ENCODE measurements at places on chromosomes 1 and 21. TPM values are rescaled to one million over a fixed set of nuclear protein-coding genes. Genes with fewer than 3 reads are reported as not detected.

The CYP4A22 gene
- not detected for total RNA-seq

The OR10T2 gene
- total RNA-seq: not detected

The KRTAP10-6 gene
- not detected for total RNA-seq

The CD48 gene
- 10.0 TPM for total RNA-seq

DNA sequence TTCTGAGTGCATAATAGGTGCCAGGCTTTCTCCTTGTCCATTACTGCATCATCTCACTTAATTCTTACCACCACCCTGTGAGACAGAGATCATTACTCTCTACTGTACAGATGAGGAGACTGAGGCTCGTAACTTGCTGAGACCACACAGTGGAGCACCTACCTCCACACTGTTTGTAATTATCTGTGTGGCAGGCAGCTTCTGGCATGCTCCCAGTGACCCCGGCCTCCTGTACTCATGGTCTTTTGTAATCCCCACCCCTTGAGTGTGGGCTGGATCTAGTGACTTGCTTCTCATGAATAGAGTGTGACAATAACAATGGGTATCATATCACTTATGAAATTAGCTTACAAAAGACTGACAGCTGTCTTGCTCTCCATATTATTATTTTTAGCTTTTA lies 407.3 kb downstream of the MATN1 start:
- DNase-seq: no peak
- H3K4me1 ChIP-seq: no peaks in the 10 kb centered on the region
- H3K4me3 ChIP-seq: no peak overlapping the region
- H3K36me3 ChIP-seq: no peaks in the 10 kb centered on the region
- no peaks in the 10 kb centered on the region for H3K27me3 ChIP-seq

DNA sequence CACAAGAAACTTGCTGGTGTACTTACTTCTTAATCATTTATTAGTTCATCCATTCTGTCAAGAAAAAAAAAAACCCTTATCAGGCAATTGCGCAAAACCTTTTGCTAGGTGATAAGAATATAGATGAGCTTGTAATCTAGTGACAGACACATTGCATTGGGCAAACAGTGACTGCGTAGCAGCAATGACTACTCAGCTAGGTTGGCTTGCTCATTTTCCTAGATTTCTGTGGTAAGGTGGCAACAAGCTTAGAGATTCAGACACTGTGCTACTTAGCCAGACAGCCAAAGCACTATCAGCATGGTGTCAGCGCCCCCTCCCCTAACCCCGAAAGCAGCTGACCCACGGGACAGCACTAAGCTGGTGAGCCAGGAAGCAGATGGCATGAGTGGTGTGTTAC lies 203.1 kb downstream of the BARHL2 start:
- DNase-seq: no peak
- H3K4me1 ChIP-seq: no peaks in the 10 kb centered on the region
- H3K27me3 ChIP-seq: no peaks in the 10 kb centered on the region
- no peaks in the 10 kb centered on the region for H3K36me3 ChIP-seq
- H3K4me3 ChIP-seq: no peak overlapping the region
- no peak overlapping the region for H3K27ac ChIP-seq

GRCh38 chr1:44542420-44543063 lies 131.7 kb downstream of the TMEM53 start:
- no peak overlapping the region for H3K27ac ChIP-seq
- no peaks in the 10 kb centered on the region for H3K4me1 ChIP-seq
- H3K36me3 ChIP-seq: no peaks in the 10 kb centered on the region
- no peaks in the 10 kb centered on the region for H3K27me3 ChIP-seq

DNA sequence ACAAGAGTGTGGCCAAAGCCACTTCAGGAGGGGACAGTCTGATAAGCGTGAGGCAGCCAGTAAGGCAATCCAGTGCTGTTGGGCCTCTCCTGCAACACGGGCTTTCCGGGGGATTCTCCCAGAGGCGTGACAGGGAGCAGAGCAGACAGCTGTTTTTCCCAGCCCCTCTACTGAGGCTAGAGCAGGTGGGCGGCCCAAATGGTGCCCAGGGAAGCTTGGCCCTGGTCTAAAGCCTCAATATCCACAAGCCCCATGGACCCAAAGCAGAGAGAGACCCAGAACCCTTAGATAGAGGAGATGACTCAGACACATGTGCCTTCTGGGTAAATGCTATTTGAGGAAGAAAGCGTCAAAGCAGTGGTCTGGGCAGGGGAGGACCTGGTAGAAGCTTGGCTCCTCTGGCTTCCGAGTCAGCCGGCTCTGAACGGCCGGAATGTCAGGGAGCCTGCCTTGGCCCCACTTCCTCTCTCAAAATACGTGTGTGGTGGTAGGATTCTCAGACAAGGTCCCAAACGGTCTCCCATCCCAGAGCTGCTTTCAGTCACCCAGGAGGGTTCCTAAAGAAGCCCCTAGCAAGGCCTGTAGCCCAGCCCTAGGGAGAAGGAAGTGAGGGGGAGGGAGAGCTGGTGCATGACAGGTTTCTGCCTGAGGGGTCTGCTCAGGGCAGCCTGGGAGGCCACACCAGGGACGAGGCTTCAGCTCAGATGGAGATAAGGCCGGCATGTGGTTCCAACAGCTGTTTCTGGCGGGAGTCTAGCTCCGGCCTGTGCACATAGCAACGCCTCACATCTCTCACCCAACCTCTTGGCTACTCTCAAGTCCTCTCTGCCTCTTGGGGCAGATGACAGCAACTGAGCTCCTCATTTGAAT lies 28.8 kb downstream of the PIK3C2B start:
- H3K4me3 ChIP-seq: no peak overlapping the region
- H3K4me1 ChIP-seq: peaks cover 13% of the 10 kb centered on the region
- no peak for DNase-seq
- H3K36me3 ChIP-seq: no peaks in the 10 kb centered on the region
- peak overlapping the region; percentile 77 for H3K27ac ChIP-seq

- H3K4me1 ChIP-seq: peaks cover 4% of the 10 kb centered on the region
- no peaks in the 10 kb centered on the region for H3K27me3 ChIP-seq
- peak overlapping the region; percentile 98 for H3K27ac ChIP-seq
- H3K36me3 ChIP-seq: no peaks in the 10 kb centered on the region
- peak overlapping the region; percentile 48 for H3K4me3 ChIP-seq
- DNase-seq: peak; percentile 82
Observed at GRCh38 chr1:41380979-41381691, 19.9 kb downstream of the FOXO6 start.

GRCh38 chr1:174297351-174297750 lies 138.0 kb downstream of the RABGAP1L start:
- no peak overlapping the region for H3K4me3 ChIP-seq
- H3K27me3 ChIP-seq: no peaks in the 10 kb centered on the region
- no peaks in the 10 kb centered on the region for H3K36me3 ChIP-seq
- no peak overlapping the region for H3K27ac ChIP-seq

- H3K4me3 ChIP-seq: peak overlapping the region; percentile 43
- no peaks in the 10 kb centered on the region for H3K27me3 ChIP-seq
- no peaks in the 10 kb centered on the region for H3K4me1 ChIP-seq
- no peaks in the 10 kb centered on the region for H3K36me3 ChIP-seq
- H3K27ac ChIP-seq: peak overlapping the region; percentile 78
Observed at GRCh38 chr1:244651956-244652622, 837 bp upstream of the DESI2 start.

DNA sequence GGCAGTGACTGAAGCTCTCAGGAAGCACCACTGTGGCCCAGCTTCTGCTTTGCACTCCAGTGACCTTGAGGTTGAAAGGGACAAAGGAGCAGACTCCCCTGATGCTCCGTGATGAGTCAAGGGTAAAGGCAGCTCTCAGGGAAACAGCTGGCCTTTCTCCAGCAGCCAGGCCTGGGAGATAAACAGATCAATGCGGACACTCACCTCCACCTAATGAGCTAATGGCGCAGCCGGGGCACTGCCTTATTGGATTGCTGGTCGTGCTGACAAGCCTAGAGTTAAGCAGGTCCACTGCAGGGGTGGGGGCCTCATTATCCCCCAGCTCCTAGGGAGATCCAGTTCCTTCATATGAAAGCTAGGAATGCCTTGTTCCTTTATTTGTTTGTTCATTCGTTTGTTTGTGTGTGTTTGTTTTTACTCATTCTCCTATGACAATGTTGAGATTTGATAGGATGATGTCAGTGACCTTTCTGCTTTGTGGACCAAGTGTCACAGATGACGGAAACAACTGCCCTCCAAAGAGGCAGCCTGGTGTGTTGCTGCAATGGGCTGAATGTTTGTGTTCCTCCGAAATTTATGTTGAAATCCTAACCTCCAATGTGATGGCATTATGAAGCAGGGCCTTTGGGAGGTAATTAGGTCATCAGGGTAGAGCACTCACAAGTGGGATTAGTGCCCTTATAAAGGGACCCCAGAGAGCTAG lies 141.4 kb upstream of the BEND5 start:
- H3K4me3 ChIP-seq: no peak overlapping the region
- H3K36me3 ChIP-seq: no peaks in the 10 kb centered on the region
- DNase-seq: no peak
- H3K27me3 ChIP-seq: no peaks in the 10 kb centered on the region

DNA sequence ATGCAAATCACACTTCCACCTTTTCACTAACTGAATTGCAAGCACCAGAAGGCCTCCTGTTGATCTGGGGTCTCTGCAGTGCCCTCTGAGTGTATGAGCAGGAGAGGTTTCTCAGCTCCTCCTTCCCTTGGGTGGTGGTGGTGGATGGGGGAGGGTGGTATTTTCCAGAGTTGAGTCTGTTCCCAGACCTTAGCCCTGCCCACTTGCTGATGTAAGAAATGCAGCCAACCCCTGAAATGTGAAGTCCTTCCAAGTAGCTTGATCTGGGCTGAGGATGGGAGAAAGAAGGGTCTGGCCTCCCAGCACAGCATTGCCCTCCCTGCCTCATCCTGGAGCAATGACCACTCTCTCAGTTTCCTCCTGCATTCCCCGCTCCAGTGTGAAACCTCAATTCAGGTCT lies 6.3 kb upstream of the FOXD2 start:
- H3K4me3 ChIP-seq: no peak overlapping the region
- no peak for DNase-seq
- no peak overlapping the region for H3K27ac ChIP-seq
- H3K36me3 ChIP-seq: no peaks in the 10 kb centered on the region
- no peaks in the 10 kb centered on the region for H3K4me1 ChIP-seq
- no peaks in the 10 kb centered on the region for H3K27me3 ChIP-seq

DNA sequence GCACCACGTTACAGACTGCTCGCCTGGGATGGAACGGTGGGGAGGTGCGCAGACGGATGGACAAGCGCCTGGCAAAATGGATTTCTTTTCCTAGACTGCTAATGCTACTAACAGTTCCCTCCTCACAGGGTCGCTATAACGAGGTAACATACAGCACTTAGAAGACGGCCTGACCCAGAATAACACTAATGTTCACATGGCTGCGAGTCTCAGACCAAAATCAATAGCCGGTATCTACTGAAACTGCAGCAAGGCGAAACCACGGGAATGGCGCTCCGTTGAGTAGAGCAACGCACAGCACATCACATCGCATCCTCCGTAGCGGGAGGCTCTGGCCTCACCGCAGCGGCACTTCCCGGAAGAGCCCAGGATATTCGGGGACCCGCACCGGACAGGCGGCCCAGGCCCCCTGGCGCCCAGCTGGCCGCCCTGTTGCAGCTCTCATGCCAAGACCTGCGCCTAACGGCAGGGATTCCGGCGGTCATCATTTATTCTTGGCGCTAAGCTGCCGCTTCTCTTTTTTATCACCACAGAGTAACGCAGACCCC lies 46.6 kb downstream of the VPS26C start:
- no peak for DNase-seq
- no peaks in the 10 kb centered on the region for H3K4me1 ChIP-seq
- H3K36me3 ChIP-seq: no peaks in the 10 kb centered on the region
- H3K4me3 ChIP-seq: peak overlapping the region; percentile 72
- H3K27me3 ChIP-seq: no peaks in the 10 kb centered on the region
- peak overlapping the region; percentile 90 for H3K27ac ChIP-seq
